ENCODE measurements at places on chromosomes 13 and 19.

DNA sequence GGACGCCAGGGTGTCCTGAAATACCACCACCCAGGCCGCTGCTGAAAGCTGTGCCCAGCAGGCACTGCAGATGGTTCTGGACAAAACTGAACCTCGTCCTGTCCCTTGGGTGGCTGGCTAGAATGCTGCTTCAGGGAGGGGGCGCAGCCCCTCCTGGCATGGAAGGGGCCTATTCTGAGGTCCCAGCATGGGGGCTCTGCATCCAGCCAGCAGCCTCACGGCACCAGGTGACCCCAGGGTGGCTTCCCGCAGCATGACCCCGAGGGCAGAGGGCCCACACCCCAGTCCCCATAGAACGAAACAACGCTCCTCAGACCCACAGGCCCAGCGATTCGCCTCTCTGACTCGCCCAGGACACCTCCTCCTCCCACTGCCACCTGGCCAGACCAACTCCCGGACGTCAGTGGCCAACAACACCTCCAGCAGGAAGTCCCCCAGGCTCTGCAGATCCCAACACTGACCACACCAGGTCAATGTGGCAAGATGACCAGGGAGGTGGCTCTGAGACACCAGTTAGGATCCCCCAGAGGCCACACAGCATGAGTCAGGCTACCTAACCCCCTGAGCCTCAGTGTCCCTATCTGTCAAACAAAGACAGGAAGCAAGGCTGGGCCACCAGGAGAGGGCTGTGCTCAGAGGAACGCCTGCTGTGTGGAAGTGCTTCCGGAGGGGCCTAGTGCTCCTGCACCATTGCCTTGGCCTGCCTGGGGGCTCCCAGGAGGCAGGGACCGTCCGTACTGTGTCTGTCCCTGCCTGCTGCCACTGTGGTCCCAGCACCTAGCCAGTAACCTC, 6.1 kb downstream of the MKNK2 start:
- no peak for DNase-seq

DNA sequence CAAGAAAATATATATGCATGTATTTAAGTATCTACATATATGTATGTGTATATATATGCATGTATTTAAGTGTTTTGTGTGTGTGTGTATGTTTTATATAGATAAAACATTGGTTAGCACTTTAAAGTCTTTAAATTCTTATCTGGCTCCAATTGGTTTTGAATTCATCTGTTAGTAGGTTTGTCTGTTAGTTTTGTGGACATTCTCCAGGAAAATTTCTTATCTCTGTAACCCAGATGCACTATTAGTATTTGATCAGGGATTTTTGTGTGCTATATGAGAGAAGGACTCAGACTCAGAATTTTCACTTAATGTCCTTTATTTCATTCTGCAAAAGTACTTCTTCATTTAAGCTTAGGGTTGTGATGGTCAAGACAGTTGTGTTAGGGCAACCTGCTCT, 103.1 kb downstream of the ITGBL1 start:
- DNase-seq = no peak

GRCh38 chr13:51955281-51955771, 55.9 kb downstream of the ATP7B start:
- DNase-seq = no peak

GRCh38 chr19:18287836-18288772, 6.7 kb upstream of the JUND start:
- DNase-seq = no peak

GRCh38 chr13:104817271-104817670, 1718.2 kb downstream of the EFNB2 start:
- no peak for DNase-seq

- DNase-seq = no peak
These were observed 20.2 kb downstream of the C19orf44 start for GRCh38 chr19:16516381-16516780.

DNA sequence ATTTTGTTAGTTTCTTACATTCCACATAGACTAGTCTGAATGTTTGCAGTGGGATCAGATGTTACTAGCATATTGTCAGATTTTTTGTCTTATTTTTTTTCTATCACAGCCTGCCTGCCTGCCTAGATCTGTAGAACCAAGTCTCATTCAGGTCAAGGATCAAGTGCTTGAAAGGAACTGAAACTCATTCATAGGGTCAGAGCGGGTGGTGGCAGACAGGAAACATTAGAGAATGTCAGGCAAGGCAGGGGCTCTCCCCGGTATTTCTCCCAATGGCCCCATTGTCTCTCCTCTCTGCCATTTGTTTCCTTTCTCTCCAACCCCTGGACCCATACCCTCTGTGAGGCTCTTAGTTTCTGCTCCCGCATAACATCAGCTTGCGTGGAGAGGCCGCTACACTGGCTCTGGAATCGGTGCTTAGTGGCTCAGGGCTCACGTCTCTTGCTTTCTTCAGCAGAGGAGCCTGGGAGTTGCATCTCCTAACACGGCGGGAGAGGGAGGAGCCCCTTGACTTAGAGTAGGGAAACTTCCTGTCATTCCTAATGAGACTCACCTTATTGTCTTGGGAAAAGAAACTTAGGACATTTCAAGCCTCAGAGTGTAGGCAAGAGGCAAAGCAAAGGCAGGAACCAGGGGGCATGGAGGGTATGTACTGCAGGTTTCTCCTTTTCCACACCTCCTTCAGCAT, 35.6 kb upstream of the SPATA13 start:
- no peak for DNase-seq

DNA sequence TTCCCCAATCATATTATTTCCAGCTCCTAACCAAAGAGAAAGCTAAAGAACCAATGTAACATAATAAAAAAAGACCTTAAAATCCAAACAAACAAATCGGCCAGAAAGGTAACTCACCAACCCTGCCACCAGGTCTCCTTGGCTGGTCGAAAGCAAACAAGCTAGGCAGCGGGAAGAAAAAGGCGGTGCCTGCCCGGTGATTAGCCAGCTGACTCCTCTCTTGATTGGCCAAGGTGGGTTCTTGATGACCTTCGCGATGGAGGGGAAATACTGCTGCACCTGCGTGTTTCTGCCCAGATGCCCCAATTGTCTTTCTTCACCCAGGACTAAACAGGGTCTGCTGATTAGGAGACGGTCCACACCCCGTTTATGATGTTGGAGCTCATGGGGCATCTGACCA, at the start of gene NLRP11:
Gene NLRP11 (minus strand): TSS at position 154 of the 400 bp plus-strand sequence. CDS start 13,825 bp downstream, outside the sequence.
- DNase-seq = no peak

- DNase-seq = no peak
These were observed 991 bp downstream of the OBI1 start for GRCh38 chr13:78657699-78658629.

- no peak for DNase-seq
These were observed 396.9 kb downstream of the KCNRG start for GRCh38 chr13:50412046-50412617.

DNA sequence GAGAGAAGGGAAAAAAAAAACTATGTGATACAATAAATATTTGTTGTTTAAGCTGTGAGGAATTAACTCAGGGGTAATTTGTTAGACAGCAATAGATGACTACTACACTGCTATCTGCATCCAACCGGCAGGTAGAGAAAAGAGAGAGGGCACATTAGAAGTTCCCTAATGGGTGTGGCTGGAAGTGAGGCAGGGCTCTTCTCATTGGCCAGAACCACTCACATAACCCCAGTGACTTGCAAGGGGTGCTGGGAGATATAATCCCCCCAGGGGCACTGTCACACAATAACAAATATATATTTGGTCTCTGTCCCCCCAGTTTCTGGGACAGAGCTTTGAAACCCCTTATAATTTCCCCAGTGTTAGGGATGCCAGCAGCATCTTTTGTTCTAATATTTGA, 24.3 kb downstream of the FGF21 start:
- DNase-seq = no peak

DNA sequence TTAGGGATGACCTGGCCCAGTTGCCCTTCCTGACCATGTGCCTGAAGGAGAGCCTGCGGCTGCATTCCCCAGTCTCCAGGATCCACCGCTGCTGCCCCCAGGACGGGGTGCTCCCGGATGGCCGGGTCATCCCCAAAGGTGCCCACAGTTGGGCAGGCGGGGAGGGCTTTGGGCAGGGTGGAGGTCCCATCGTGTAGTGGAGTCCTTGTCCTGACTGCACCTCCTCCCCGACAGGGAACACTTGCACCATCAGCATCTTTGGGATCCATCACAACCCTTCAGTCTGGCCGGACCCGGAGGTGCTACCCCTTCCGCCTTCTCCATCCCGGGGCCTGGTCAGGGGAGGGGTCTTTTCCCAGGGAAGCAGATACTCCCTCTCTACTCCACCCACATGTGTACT, 31.7 kb upstream of the CYP4F8 start:
- DNase-seq = no peak

DNA sequence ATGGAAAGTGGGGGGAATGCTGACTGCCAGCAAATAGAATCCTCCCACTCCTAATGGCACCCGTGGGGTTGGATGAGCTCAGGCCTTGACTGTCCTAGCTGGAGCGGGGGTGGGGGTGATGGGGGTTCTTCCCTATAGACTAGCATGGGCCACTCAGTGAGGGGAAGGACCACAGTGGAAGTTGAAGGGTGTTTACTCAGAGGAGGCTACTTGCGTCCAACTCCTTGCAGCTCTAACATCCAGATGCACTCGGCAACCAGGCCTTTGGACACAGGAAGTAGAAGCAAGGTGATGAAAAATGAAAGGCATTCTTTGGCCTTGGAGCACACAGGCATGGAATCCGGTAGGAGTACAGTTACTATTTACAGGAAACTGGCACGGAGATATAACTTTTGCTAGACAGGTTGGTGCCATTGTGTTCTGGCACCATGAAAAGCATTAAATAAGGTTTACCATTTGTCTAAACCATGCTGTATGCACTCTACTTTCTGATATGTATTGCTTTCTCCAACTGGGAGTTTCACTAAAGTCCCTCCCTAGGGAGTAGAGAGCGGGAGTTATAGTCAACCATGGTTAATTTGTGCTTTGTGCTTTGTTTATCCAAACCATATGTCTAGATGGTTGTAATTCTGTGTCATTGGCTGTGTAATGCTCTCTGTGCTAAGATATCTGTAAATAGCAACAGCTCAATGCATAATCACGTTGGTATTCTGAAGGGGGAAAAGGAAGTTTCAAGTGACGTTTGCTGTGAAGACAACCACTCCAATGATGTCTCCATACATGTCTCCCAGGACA, 125.3 kb downstream of the TSHZ3 start:
- no peak for DNase-seq

DNA sequence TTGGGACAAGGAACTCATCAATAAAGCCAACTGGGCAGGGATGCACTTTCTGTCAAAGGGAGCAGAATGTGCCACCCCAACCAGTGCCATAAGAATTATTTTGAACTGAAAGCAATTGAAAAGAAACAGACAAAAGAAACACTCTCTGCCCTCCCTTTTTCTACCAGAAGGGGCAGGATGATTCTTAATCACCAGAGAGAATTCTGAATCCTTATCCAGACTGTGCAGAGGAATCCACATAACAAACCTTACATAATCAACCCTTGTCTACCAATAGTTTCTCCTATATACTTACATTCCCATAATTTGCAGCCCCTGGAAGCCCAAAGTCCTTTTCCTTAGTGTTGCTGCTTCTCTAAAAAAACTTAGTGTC, 520.7 kb upstream of the NBEA start:
- DNase-seq = no peak

DNA sequence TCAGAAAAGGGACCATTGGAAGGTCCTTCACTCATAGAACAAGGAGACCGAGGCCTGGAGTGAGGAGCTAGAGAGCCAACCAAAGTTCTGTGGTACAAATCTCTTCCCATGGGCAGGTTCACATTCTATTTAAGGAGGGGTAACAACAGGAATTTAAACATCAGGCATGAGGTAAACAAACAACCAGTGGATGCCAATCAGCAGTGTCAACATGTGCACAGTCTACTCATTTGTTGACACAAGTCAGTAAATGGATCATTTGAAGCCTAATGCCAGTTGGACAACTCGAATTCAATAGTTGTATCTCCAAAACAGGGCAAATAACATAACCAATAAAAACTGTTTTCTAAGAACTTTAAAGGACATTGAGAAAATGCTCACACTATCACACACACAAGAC, 6.3 kb upstream of the DOCK9 start:
- no peak for DNase-seq

DNA sequence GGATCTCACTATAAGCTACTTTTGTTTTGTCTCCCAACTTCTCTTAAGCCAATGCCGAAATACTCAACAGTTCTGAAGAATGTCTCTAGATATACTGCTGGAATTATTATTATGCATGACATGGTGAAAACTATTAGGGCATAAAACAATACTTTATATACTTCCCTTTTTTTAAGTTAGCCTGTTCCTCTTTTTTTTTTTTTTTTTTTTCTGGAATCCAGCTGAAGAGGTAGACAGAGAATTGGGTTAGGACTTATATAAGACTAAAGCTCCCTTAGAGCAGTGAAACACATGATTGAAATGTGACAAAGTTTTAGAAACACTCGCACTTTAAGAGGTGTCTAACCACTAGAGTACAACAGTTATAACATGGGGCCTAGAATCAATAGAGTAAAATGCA, 850.9 kb upstream of the PCDH9 start:
- DNase-seq = no peak

DNA sequence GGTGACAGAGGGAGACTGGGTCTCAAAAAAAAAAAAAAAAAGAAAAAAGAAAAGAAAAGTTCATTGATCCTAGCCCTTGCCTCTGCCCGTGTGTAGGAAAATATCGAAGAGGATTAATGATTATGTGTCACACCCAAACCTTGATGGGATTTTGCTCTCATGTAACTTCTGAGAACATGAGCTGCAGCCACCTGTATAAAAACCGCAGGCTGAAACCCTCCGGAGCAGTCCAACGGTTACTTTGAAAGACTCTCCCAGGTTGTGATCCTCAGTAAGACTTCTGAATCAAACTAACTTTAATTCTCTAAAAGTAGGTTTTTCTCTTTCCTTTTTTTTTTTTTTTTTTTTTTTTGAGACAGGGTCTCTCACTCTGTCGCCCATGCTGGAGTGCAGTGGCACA, 4.3 kb upstream of the PSMC4 start:
- DNase-seq = no peak

DNA sequence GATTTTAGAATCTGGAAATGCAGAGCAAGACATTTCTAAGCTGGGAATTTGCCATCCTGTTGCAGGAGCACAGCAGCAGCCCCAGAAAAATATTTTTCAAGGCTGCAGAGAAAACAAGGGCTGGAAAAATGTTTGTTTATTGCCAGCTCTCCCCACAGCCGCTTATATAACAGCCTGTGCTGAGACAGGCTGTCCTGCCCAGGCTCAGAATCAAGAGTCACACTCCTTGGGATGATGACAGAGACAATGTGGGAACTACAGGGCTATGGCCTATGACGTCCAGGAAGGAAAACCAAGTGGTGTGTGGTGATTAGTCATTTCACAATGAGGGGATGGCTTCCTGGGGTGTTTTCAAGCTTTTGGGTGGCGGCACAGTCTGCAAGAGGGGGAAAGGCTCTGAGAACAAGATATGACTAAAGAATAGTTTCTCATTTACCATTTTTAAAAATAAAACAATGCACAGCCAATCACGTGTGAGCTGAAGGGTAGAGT, 136.3 kb upstream of the SERP2 start:
- no peak for DNase-seq

DNA sequence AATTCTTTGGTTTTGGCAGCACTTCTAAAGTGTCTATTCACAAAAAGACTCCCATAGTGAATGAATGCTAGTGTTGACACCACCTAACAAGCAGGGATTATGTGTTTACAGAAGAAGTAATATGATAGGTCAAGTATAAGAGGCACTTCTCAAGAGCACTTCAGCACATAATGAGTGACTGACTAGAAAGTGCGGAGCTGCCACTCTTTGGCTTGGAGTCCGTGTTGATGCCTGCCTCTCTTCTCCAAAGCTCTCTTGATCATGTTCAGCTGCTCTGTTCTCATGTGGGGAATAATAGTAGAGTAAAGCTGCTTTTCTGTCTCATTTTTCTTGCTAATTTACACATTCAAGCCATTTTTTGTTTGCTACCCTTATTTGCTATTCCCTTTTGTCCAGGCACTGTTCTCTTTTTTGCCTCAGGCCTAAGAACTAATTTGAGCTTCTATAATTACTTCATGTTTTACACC, 22.7 kb upstream of the MAB21L1 start:
- DNase-seq = no peak

GRCh38 chr13:47893527-47893926, 107.5 kb downstream of the SUCLA2 start:
- DNase-seq = no peak
